ENCODE measurements at places on chromosomes 16 and 17.

DNA sequence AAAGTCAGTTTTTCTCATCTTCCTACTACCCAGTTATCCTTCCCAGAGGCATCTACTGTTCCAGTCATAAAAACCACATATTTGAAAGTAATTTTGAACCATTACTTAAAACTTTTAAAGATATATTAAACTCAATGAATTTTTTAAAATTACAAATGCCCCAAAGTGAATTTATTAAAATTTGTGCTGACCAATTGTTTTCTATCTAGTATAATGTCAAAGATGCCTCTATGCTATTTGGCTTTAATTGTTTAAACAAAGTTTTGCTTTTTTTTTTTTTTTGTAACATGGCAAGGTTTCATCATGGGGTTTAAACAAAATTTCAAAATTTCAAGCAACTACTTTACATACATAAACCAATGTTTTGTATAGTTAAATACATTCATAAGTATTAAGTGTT is 60.7 kb downstream of the FBXL20 start:
- no peak for DNase-seq

DNA sequence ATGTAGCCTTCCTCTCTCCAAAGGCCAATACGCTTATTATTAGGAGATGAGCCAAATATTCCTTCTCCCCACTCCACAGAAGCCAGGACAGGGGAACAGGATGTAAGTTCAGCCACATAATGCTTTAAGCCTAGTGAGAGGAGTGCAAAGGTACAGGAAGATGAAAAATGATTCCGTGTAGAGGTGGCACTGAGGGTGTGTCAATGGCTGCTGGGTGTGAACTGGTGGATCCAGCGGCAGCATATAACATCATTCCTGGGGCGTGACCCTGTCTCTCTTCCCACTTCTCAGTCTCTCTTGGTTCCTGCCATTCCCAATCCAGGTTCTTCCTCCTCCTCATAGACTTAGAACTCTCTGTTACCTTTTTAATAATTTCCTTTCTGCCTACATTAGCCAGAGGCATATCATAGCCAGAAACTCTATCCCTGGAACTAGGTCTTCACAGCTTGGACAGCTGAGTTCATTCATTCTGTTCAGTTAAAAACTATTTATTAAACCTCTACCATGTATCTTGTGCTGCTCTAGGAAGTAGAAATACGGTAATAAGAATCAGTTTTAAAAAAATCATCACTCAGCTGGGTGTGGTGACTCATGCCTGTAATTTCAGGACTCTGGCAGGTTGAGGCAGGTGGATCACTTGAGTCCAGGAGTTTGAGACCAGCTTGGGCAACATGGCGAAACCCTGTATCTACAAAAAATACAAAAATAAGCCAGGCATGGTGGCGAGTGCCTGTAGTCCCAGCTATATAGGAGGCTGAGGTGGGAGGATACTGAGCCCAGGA is 58.0 kb upstream of the FAM20A start:
- no peak for DNase-seq

DNA sequence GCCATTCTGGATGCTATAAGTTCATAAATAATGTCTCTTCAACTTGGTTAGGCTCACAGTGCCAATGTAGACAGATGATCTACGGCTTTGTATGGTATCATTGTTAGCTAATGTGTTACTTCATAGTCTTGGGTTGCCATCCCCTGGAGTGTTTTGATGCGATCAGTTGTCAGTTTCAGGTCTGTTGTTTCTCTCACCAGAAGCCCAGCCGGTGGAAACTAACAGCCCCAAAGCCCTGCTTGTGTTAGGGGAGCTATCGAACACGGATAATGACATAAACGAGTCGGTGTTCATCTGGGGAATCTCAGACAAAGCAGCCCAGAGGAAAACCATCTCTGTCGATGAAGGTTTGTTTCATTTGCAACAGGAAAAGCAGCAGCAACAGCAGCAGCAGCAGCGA is 107.4 kb upstream of the ANKFN1 start:
- no peak for DNase-seq

GRCh38 chr17:76658242-76658662 is 14.7 kb upstream of the ST6GALNAC1 start:
- DNase-seq: no peak

DNA sequence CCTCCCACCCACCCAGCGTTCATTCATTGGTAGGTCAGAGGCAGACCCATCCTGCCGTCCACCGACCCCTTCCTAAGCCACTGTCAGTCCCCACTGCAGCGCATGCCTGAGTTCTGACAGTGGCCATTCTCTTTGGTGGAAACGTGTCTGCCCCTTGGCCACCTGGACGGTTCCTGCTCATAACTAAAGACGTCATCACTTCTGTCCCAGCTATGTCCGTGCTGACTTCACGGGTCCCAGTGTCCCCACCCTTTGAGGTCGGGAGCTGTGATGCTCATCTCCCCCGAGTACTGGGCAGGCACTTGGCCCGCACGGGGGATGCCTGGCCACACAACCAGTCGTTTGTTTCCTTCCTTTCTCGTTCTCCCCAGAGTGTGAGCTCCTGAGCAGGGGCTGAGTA is 267.1 kb downstream of the C16orf95 start:
- DNase-seq: no peak

DNA sequence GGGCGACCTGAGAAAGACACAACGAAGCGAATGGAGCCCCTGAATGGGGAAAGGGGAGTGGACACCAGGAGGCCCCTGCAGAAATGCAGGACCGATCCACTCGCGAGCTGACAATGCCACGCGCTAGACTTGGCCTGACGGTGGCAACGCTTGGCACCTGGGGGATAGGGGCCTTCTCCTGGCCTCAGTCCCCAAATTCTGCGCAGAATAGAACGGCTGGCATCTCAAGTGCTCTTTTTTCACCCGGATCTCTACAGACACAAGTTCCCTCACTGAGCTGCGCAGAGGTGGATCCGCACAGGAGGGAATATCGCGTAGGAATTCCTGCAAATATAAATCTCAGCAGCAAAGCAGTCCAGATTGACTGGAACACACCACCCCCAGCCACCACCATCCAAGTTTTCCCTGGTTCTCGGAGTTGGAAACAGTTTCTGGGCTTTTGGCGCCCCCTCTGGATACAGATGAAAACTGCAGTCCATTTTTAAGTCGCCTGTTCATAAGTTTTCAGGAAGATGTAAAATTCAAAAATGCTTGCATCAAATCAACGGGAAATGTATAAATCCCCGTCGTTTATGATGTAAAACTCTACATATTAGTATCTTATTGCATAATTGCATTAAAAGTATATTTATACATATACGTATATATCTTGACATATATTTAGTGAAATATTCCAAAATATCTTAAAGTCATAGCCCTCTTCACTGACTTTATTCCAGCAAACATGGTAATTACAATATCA is 2.3 kb upstream of the SOX9 start:
- no peak for DNase-seq

- DNase-seq: no peak
Observed at GRCh38 chr16:57826706-57827625, 24.7 kb upstream of the KIFC3 start.

- no peak for DNase-seq
Observed at GRCh38 chr17:49543860-49544259, 31.8 kb upstream of the NXPH3 start.

GRCh38 chr16:90046122-90046970 is 27.1 kb upstream of the DBNDD1 start:
- no peak for DNase-seq

DNA sequence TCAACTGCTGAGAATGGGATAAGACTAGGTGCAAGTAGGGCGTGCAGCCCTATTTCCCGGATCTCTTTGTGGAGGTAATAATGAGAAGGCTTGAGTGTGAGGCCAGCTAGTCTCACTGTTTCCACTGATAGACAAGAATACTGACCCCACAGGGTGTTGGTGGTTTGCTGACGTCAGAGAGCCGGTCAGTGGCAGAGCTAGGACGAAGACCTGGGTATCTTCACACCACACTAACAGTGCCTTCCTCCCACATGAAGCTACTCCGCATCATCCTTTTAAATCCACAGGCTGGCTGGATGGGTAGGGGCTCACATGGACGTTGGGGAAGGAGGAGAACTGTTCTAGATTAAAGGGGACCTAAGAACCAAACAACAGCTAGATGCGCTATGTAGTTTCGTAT is 68.0 kb downstream of the ZFHX3 start:
- no peak for DNase-seq

GRCh38 chr16:86499440-86499786 is 10.9 kb upstream of the FOXF1 start:
- DNase-seq: no peak

DNA sequence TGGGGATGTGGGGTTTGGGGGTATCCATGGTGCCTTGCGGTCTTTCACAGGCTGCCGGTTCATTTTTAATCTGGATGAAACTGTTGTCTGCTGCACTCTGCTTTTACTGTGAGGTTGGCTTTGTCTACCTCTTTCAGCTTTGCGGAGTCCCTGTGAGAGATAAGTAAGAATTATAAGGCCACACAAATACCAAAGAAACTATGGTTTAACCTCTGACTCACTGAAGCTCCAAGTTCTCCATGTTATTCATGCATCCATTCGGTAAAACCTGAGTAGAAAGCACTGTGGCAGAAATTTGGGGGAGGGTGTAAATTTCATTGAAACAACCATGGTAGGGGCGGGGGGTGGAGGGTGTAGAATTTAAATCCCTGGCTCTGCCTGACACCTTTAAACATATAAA is 30.5 kb downstream of the KIAA0753 start:
- DNase-seq: no peak

DNA sequence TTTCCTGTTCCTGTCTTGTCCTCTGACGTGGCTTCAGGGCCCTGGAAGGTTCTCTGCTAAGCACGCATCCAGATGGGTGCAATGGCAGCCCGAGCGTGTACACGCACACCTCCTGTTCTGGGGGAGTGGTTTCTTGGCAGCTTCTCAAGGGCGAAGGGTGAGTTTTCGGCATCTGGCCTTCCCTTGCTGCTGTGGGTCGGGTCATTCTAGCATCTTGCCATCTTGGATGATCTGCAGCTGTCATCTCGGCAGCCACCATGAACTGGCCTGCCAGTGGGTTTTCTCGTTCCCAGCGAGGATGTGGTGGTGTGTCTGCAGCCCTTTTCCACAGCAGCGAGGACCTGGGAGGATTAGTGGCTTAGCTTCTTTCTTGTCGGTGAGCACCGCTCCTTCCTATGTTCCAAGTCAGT is 10.6 kb downstream of the MSI2 start:
- DNase-seq: no peak

DNA sequence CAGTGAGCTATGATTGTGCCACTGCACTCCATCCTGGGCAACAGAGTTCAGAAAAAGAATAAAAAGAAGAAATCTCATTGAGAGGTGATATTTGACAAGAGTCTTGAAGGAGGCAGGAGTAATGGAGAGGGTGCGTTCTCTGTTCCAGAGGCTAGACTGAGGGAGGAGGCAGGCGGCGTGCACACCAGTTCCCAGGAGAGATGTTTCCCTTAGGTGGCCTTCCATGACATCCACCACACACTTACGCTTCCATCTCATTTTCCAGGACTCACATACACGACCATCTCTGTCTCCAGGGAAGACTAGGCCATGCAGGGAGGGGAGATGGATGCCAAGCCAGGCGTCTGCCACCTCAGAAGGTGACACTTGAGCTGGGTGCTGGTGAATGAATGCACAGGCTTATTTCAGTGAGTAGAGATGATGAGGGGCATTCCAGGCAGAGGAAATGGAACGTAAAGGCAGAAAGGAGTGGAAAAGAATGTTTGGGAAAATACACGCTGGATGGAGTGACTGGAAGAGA is 25.3 kb upstream of the N4BP1 start:
- no peak for DNase-seq

GRCh38 chr16:49464877-49465504 is 91.4 kb downstream of the C16orf78 start:
- DNase-seq: no peak

- DNase-seq: no peak
Observed at GRCh38 chr17:67270416-67270815, 25.4 kb upstream of the HELZ start.

- DNase-seq: no peak
Observed at GRCh38 chr16:87627542-87628245, 25.4 kb downstream of the JPH3 start.

DNA sequence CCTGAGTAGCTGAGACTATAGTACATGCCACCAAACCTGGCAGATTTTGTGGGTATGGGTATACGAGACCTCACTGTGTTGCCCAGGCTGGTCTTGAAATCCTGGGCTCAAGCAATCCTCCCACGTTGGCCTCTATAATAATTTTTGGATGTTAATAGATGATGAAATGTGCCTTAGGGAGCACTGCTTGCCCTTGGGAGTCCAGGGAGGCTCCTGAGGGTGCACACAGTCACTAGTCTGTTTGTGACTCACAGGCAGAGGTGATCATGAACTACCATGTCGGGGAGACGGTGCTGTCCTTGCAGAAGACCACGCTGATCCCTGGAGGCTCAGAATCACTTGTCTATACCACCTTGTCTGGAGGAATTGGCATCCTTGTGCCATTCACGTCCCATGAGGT is 46.1 kb downstream of the SF3B3 start:
- no peak for DNase-seq

DNA sequence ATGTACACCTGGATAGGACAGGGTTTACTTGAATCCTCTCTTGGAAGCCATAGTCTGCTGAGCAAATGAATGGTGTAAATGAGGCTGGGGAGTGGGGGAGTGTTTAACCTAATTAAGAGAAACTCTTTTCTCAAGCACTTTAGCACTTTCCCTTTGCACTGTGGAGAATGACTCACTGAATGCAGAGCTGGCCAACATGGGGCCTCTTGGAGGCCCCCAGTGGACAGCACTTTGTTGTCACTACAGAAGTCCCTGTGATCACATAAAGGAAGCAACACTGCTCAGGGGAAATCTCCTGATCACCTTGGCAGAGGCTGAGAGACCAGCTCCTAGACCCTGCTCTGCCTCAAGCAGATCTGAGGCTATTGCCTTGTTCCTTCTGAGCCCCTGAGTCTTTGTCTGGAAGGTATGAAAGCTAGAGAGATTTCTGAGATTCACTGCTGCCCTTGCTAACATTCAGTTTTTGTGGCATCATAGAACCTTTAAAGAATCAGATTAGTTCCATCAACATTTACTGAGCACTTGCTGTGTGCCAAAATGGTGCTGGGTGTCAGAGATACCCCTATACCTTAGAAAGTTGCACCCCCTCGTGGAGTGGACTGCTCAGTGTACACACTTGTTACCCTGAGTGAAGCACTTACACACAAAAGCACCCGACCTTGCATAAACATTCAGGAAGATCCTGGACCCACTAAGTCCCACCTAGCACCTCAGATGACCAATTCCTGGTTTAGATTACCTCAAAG is 230.1 kb upstream of the CCL2 start:
- no peak for DNase-seq

GRCh38 chr17:416293-417206 is 63.9 kb upstream of the RPH3AL start:
- DNase-seq: no peak

GRCh38 chr17:31559584-31560501 is 168.4 kb downstream of the RAB11FIP4 start:
- no peak for DNase-seq

GRCh38 chr16:4615384-4616046 is 827 bp upstream of the UBALD1 start:
- no peak for DNase-seq

Data from stimulated activated CD4-positive, alpha-beta T cell treated with anti-CD3 and anti-CD28 coated beads, Interleukin-1b, Interleukin-23, amount 100 ng/mL, for 1 hour (primary cell).